Right hindlimb (tissue), 1 donor: ENCODE measurements at places on chromosomes 7 and 10.

- DNase-seq: no peak
These were observed 238.2 kb upstream of the FAM3C start for GRCh38 chr7:121634356-121634755.

GRCh38 chr10:47109906-47110305, 190.1 kb upstream of the GDF10 start:
- DNase-seq: no peak

DNA sequence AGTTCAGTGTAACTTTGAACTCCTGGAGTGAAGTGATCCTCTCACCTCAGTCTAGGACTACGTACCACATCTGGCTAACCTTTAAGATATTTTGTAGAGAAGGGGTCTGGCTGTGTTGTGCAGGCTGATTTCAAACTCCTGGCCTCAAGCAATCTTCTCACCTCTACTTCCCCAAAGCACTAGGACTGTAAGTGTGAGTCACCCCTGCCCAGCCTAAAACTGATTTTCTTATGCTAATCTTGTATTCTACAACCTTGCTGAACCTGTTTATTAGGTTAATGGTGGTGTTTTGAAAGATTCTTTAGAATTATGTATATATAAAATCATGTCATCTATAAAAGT, 58.0 kb downstream of the LCOR start:
- DNase-seq: no peak

DNA sequence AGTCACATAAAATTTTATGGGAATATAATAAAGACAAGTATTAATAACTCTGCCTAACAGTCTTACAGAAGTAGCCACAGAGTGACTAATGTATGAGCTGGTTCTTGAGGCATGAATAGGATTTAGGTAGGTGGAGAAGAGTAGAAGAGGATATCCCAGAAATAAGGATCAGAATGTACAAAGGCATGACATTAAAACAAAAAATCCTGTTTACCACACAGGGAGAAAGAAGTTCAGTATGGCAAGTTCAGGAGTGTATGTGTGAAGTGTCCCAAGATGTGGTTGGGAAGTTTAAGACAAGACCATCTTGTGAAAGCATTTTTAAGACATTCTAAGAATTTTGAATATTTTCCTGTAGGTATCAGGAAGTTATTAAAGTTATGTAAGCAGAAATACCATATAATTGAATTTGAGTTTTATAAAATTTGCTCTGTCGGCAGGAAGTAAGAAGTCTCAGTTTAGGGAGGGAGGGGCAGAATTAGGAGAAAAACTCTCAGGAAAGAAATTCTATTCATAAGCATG, 64.7 kb upstream of the CAV2 start:
- DNase-seq: no peak

DNA sequence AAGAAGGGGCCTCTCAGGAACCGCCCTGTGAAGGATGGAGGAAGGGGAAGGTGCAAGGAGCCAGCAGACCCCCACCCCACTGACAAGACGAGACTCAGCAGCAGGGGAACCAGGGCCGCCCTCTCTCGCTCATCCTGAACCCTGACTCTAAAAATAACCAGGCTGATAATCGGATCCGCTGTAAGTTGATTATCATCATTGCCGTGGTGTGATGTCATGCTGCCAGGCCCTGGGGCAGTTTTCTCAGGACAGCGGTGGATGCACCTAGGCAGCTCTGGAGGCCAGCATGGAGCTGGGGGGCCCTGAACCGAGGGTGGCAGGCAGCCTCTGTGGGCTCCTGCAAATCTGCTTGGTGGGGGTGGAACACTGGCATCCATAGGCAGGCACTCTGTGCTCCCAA, 7.9 kb downstream of the RET start:
- DNase-seq: no peak

DNA sequence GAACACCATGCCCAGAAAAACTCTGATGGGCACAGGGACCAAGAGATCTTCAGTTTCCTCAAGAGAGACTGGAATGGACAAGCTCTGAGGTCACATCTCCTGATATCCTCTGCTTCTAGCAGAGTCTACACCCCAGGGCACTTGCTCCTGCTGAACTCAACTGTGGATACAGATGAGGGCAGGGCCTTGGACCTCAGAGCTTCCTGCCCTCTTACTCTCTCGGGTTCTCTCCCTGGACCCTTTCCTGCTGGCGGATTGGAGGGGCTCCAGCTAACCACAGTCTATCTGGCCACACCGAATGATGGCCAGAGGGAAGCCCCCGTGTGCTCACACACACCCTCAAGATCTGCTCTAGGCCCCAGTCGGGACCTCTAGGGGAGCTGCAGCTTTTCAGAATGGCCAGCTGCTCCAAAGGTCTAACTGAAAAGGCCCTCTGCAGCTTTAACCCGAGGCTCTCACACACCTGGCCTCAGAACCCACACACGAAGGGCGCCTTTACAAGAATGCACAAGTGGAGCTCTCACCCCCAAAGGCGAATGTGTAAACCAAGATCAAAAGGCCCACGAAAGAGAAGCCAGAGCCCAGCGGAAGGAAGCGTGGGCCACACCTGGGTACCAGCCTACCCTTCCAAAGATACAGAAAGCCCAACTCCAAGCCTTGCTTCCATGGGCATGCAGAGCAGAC, 65.5 kb downstream of the FAM53B start:
- no peak for DNase-seq

- DNase-seq: no peak
These were observed 281.3 kb downstream of the TNS3 start for GRCh38 chr7:47300472-47301104.

DNA sequence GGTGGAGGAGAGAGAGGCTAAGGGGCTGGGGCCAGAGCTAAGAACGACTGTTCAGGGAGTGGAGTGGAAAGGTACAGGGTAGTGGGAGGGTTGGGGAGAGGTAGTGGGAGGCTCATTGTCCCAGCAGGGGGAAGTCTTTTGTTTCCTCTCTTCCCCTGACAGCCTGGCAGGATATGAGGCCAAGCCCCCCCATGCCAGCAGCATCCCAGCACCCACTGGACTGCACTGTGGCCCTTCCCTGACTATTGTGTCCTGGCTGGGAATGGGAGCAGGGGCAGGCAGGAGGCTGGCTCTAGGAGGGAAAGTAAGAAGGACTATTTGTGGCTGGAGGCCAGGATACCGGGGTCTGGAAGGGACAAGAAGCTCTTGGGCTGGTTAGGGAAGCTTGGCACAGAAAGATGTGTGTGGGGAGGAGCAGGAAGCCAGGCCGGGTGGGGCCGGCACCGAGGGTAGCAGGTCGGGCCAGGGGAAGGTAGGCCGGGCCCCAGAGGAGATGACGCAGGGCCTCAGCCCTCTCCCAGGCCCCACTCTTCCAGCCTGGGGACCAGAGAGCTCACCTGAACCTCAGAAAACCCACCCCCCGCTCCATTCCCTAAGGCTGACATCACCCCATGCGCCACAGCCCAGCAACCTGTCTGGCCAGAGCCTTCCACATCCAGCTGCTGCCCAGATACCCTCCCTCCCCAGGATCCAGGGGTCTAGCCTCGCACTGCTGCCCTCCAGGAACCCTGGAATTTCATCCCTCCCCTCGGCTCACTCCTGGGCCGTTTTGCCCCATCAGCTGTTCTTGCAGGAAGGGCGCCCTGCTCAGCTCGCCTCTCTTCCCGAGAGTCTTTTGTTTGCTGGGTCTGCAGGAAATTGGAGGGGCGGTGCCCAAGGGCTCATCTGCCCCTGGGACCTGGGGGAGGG, 8.8 kb upstream of the EPHB4 start:
- DNase-seq: peak; percentile 59

GRCh38 chr10:68576118-68576517, 16.0 kb downstream of the TET1 start:
- no peak for DNase-seq

GRCh38 chr10:119270762-119271366, 63.5 kb downstream of the GRK5 start:
- no peak for DNase-seq

DNA sequence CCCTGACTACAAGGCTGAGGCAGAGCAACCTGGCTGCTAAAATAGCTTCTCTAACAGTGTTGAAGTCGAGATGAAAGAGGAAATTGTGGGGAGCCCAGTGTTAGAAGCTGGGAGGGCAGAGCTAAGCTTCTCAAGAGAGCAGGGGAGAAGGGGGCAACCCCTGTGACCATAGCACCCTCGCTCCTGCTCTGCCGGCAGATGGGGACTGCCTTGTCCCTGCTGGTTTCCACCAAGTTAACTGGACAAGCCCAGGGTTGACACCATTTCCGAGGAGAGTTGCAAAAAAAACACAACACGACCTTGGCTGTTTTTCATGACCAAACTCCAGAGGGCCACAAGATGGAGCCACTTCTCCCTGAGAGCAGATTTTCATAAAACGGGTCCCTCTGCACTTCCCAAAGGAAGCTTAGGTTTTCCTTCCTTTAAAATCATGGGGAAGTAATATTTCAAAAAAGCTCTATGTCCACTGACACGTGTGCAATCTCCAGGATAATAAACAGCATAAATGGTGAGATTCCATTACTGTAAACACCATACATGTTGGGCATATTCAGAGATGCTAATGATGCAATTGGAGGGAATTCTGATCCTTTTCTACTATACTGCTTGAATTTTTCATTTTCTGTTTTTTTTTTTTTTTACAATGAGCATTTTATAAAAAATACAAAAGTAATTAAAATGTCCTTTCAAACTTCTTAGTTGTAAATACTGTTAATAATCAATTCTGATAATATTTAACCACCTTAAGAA, 140.4 kb downstream of the PIP4K2A start:
- no peak for DNase-seq

- DNase-seq: no peak
These were observed 70.6 kb downstream of the AP3M1 start for GRCh38 chr10:74079936-74080590.

DNA sequence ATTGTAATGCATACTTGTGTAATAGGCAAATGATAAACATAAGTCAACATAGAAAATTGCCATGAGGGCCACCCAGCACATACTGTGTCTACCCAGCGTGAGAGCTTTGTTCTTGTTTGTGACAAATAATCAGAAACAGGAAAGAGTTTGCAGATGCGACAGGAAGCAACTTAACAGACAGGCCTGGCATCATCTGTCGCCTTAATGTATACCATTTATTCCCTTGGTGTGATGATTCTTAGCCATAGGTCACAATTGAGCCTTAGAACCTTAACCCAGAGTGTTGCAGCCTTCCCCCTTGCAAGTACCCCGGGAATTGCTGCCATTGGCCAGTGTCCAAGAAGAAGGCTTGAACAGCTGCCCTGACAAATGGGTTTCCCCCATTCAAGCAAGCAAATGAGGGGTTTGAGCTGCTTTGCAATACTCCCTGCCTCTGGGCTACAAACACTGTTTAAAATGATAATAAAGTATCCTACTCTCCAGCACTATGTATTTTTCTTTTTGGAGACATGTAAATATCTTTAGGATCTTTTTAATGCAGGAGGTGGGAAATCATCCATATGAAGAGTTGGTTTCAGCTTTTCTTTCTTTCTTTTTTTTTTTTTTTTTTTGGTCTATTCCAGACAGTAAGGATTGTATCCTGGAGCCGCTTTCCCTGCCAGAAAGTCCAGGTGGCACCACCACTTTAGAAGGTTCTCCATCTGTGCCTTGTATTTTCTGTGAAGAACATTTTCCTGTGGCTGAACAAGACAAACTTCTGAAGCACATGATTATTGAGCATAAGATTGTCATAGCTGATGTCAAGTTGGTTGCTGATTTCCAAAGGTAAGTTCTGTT, 80.0 kb downstream of the ZNF277 start:
- DNase-seq: peak; percentile 39

DNA sequence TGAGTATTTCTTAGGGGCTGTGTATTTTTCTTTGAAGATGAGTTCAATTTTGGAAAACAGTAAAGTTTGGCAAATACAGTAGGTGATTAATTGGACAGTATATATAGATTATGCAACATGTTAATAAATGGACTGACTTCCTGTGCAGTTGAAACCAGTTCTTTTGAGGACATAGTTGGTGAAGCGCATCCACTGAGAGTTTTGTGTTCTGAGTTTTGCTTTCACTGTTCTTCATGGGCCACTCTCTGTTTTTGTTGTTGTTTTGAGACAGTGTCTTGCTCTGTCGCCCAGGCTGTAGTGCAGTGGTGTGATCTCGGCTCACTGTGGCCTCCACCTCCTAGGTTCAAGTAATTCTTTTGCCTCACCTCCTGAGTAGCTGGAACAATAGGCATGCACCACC, 109.0 kb downstream of the SDHAF3 start:
- DNase-seq: no peak

- peak; percentile 47 for DNase-seq
These were observed 14.2 kb upstream of the FOXK1 start for GRCh38 chr7:4667776-4668509.
